Stimulated activated CD4-positive, alpha-beta T cell treated with anti-CD3 and anti-CD28 coated beads, Interleukin-2, amount 100 ng/mL, for 24 hours (primary cell): ENCODE measurements at places on chromosomes 7 and 10.

GRCh38 chr10:75654171-75654771 is 222.8 kb downstream of the LRMDA start:
- DNase-seq, result no peak

DNA sequence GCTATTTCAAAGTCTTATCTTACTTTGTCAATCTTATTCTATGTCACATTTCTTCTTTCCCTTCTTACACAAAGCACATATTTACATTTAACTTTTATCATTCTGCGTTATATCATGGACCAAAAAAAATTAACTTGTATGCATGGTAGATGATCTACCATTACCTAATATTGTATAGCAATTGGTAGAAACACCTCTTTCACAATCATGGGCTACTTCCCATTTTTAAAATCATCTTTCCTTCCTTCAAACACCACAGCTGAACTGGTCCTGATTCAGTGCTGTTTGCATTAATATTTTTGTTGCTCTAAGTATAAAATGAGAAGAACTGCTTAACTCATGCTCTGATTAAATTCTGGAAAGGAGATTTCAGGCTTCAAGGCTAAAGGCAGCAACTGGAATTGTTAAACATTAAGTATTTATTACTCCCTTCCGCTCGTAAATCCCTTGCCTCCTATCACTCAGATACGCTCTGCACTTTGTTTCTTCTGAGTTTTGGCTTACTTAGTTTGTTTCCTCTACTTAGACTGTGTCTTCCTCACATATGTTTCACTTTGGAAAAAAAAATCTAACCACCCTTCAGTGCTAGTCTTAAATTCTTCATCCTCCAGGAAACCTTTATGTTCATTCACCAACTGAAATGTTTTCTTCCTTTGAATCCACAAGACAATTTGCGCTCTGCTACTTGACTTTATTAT is 901.4 kb downstream of the PCDH15 start:
- no peak for DNase-seq

DNA sequence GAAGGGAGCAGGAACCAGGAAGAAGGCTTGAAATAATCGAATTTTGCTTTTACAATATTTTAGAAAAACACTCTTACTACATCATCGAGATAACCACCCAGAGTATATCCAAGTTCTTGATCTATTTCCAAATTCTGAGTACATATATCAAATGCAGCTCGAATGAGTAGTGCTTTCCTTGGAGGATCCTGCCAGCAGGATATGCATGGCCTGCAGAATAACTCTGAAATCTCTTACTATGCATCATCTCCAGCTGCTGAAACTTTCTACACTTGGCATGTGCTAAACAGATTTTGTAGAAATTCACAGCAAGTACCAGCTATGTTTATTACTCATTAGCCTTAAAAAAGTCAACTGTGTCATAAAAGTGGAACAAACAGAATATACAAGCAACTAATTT is 44.0 kb upstream of the ANK3 start:
- no peak for DNase-seq

- DNase-seq, result no peak
These were observed 35.7 kb downstream of the AGK start for GRCh38 chr7:141586878-141587277.

- DNase-seq, result no peak
These were observed 441.8 kb downstream of the AUTS2 start for GRCh38 chr7:70040051-70040450.

GRCh38 chr10:58859526-58859925 is 316.9 kb upstream of the PHYHIPL start:
- no peak for DNase-seq
